ENCODE measurements at places on chromosomes 7 and 10.

DNA sequence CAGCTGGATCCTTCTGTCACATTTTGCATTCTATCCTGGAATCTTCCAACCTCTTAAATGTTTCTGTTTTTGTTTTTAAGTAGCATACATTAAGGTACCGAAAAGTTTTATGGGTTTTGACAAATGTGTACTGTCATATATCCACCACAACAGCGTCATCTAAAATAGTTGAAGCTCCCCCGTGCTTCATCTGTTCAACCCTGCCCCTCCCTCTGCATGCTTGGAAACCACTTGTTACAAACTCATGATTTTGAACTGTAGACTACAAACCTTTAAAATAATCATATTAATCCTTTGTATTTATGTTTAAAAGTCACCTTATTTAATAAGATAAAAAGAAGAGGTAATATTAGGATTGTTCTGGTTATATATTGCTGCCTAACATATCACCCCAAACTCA is 182.8 kb upstream of the SMIM30 start:
- no peak for DNase-seq

GRCh38 chr10:46292573-46293023 is 5.8 kb downstream of the ANTXRL start:
- DNase-seq: no peak

- DNase-seq: no peak
Observed at GRCh38 chr10:13218878-13219277, 15.3 kb downstream of the UCMA start.

DNA sequence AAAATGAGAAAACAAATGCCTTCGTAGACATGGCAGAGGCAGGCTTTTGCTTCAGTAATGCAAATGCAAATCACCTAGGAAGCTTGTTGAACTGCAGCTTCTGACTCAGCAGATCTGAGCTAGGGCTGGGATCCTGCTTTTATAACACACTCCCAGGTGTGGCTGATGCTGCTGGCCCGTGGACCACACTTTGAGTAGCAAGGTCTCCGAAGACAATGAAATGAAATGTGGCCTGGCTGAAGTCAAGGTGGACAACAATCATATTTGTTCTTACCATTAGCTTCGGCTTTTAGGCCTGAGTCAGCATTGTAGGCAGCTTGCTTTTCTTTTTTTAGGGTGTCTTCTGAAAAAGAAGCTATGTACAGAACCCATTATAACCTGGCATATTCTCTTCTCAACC is 26.3 kb downstream of the COL17A1 start:
- no peak for DNase-seq

- no peak for DNase-seq
Observed at GRCh38 chr10:108980869-108981268, 942.4 kb downstream of the XPNPEP1 start.

DNA sequence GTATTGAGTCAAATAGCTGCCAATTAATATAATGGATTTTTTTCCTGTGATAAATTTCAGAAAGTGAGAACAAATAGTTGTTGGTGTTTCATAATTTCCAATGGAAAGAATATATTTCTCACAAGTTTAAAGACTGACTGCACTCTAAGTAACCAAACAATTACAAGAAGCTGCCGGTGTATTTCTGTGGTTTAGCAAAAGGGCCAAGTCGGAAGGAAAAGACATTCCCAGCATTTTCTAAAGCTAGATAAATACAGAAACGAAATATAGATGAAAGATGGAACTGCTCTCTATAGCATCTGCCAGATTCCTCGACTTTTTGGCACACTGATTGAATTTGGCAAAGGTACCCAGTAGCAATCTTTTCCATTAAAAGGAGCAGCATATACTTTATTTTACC is 92.7 kb upstream of the MKX start:
- no peak for DNase-seq

GRCh38 chr10:110529596-110530011 is 31.9 kb downstream of the DUSP5 start:
- DNase-seq: no peak

DNA sequence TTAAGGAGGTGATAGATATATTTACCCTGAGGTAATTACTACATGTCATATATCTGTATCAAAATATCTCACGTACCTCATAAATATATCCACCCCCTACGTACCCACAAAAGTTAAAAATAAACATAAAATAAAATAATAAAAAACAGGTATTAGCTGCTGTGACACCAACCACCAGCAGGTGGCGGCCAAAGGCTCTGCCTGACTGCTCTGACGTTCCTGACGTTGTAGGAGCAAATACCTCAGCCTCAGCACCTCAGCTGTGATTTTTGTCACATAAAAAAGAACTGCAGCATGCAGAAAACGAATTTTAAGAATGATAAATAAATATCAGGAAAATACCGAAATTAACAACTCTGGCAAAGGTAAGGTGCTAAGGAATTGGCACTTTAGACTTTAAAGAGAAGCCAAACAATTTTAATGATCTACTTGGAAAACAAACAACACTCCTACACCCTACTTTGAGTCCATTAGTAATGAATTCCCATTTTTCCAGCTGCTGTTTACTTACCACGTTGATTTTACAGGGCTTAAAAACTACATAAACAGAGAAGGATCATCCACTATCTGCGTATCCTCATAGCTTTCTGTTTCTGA is 125.4 kb upstream of the TARP start:
- no peak for DNase-seq

GRCh38 chr10:28722065-28722803 is 44.9 kb downstream of the BAMBI start:
- no peak for DNase-seq
